Immature natural killer cell (primary cell): ENCODE measurements at places on chromosomes 12 and 14.

DNA sequence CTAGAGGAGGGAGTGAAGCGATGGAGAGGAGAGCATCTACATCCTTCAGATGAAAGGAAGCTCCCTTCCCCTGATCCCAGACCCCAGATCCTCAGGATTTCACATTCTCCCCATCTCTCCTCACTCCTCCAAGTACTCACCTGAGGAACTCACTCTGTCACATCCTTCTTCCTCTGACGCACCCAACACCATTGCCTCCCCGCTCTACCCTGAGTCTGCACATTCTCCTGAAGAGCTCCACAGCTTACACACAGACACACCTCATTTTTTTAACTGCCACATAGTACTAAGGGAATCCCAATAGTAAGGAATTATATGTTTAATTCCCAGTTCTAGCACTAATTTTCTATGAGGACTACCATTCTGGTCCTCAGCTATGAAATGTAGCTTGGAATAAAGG lies 16.3 kb upstream of the METTL17 start:
- DNase-seq = no peak

GRCh38 chr12:59298296-59298695 lies 297.5 kb upstream of the SLC16A7 start:
- DNase-seq = no peak

- DNase-seq = no peak
These were observed 288.6 kb downstream of the PDZRN4 start for GRCh38 chr12:41476499-41477439.

- peak; percentile 50 for DNase-seq
These were observed 17.7 kb upstream of the CD27 start for GRCh38 chr12:6426882-6427671.

- no peak for DNase-seq
These were observed 108.9 kb downstream of the PTCSC3 start for GRCh38 chr14:36067428-36068187.

GRCh38 chr12:7498809-7499208 lies 4.8 kb downstream of the CD163 start:
- no peak for DNase-seq

GRCh38 chr12:116539361-116539771 lies 19.8 kb upstream of the MAP1LC3B2 start:
- no peak for DNase-seq

- DNase-seq = peak; percentile 58
These were observed 3.7 kb downstream of the MAX start for GRCh38 chr14:65098586-65098985.

DNA sequence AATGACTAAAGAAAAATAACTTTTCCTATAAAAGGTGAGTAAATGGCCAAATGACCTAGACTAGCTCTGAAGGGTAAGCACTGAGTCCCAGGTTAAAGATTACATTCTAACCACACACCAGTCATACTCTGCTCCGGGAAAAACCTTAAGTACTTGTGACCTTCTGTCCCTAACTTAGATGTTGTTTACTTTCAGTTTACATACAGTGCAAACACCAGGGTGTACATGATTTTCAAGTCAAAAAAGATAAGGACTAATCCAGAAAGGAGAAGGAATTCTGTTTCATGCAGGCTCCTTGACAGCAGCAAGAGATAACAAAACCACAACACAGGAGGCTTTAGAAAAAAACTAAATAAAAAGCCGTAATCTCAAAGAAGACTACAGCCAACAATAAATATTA lies 174.2 kb downstream of the PPM1H start:
- no peak for DNase-seq

DNA sequence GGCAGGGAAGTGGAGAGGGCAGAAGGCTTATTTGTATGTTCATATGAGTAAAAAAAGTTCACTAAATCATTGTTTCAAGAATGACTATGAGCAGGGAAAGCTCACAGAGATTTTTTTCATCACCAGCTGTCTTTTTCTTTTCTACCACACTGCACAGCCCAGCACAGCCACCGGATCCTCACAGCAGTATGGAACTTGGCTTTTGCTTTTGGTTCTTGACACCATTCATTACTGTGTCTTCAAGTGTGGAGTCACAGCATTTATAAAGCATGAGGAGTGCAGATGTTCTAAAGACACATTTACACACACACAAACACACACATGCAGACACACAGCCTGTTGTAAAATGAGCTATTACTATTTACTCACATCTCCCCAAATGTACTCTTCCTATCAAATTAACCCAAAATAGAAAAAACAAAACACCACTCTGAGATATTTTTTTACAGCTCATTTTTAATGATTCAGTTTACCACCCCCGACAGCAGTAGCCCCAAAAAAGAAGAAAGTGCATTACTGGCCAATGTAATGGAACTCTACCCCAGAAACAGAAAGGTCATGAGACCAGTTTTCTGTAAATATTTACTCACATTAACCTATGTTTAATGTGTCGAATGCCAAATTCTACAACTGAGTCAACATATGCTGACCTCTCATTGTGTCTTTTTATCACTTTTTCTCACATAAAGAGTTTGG lies 60.5 kb downstream of the BTG1 start:
- no peak for DNase-seq

- no peak for DNase-seq
These were observed 58.9 kb downstream of the USP15 start for GRCh38 chr12:62319058-62319457.

GRCh38 chr12:69473262-69473661 lies 3.1 kb downstream of the FRS2 start:
- no peak for DNase-seq

GRCh38 chr12:38809832-38810231 lies 95.6 kb downstream of the CPNE8 start:
- no peak for DNase-seq

DNA sequence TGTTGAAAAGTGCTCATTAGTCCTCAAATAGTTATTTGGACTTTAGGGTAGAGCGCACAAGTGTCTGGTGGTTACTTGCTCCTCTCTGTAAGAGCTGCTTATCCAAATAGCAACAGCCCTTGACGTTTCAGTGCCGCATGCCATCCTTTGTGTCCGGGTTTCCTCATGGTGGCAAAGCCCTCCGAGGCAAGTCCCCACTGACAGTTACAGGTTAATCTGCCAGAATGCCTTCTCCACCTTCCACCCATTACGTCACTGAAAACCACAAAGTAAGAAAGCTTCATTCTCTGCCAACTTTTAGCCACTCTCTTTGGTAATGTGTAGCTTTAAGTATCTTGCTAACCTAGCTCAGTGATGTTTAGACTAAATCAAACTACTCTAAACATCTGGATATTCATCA lies 78.6 kb downstream of the POLR3B start:
- no peak for DNase-seq

DNA sequence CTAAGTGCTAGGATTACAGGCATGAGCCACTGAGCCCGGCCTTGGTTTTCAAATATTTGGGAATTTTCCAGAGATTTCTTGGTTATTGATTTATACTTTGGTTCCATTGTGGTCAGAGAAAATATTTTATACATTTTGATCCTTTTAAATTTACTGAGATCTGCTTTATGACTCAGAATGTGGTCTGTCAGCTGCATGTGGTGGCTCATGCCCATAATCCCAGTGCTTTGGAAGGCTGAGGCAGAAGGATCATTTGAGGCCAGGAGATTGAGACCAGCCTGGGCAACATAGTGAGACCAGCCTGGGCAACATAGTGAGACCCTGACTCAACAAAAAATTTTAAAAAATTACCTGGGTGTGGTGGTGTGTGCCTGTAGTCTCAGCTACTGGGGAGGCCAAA lies 49.8 kb downstream of the ADCK1 start:
- DNase-seq = no peak

- no peak for DNase-seq
These were observed 201.2 kb downstream of the NELL2 start for GRCh38 chr12:44674875-44675274.

GRCh38 chr12:55738123-55739024 lies 4.5 kb upstream of the GDF11 start:
- peak; percentile 81 for DNase-seq

GRCh38 chr14:91458612-91459011 lies 41.0 kb upstream of the CCDC88C start:
- no peak for DNase-seq

DNA sequence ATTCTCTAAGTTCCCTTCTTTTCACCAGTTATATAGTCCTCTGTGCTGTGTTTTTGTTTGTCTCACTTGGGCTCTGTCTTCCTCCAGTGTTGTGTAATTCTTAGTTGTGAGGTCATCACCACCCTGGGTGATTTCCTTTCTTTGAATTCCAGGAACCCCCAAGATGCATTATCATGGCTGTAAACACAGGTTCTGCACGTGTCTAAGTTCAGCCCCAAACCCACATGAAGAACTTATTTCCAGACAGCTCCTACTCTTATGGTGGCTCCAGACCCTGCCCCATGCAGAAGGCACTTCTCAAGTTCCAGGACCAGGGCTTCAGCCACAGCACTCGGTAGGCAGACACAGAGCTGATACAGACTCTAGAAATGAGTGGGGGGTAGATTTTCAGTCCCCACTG lies 560.5 kb downstream of the BCL11B start:
- no peak for DNase-seq

DNA sequence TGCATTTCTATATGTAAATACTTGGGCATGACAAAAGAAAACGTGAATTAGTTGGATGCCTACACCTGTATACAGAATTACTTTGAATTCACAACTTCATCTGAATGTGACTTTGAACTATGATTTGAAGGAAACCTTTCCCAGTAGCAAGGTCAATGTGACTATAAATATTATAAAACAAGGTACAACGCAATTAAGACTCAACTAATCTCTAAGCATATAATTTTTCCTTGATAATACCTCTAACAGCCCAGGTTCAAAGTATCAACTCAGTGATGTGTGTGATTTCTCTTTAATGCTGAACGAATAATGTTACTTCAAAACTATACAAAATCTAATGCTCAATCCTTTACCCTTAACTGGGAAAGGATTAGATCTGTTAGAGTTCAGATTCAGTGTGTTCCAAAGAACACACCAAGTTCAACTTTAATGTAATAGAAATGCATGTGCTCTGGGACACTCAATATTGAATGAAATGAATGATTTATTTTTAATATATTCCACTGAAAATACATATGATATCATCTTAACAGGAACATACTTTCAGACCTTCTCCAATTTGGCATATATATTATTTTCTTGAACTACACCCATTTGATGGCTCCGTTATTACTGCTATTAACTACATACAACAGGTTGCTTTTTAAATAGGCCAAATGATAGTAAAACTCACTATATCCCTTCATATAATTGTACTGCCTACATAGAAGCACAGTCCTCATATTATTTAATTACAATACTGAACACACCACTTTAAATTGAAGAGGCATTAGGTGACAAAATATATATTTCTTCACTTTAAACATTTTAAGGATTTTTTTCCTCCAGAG lies 40.1 kb upstream of the MTERF2 start:
- no peak for DNase-seq

GRCh38 chr14:65252482-65253255 lies 150.4 kb upstream of the MAX start:
- no peak for DNase-seq

DNA sequence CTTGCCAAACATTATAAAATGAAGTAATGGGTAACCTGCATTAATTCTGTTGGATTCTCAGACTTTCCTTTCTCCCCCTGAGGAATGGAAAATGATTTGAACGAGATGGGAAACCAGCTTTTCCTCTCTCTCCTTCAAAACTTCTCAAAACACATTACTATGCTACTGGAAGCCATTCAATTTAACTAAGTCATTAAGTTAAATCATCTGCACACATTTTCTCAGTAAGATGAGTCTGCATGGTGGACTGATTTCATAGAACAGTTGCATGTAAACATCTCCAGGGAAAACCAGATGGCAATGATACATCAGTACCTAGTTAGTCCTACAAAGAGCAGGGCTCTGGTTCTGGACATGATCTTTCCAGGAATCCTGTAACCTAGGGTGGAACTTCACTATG lies 59.9 kb downstream of the BMP4 start:
- no peak for DNase-seq

DNA sequence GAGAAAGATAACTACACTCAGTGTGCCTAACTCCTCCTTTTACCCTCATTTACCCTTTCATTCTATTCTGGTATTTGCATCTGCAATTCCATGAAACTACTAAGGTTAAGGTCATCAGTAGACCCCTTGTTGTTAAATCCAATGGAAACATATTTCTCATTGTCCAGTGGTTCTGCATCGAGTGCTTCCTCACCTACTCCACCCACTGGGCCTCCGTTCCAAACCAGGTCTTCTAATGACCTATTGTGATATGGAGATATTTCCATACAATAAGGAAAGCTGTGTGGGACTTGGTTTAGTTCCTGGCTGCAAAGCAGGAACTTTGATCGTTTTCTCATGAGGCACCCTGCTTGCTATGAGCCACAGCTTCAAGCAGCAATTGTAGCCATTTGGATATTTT lies 99.5 kb upstream of the FSCB start:
- DNase-seq = no peak

GRCh38 chr14:101131451-101131916 lies 228.0 kb upstream of the RTL1 start:
- DNase-seq = no peak
